ENCODE measurements at places on chromosomes 4 and X.
A peak's percentile ranks its signal among the peaks of the same experiment; 100 is the strongest.

- no peak for DNase-seq
These were observed 6.4 kb upstream of the SEPTIN11 start for GRCh38 chr4:76943129-76943620.

DNA sequence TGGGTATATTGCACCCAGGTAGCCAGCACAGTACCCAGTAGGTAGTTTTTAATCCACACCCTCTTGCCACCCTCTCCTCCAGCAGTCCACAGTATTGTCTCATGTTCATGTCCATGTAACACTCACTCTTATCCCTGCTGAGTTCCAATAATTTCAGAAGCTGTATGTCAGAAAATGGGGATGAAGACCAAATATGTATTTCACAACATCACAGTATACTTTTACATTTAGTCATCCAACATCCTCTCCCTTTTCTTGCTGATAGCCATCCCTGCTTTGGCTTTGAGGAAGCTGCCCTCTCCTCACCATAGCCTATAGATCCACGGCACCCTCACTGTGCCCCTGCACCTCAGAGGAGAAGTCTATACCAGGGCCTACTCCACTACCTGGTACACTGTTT, 126.0 kb upstream of the LDB2 start:
- no peak for DNase-seq

- no peak for DNase-seq
These were observed 175.6 kb downstream of the FBXO8 start for GRCh38 chr4:174107746-174108354.

DNA sequence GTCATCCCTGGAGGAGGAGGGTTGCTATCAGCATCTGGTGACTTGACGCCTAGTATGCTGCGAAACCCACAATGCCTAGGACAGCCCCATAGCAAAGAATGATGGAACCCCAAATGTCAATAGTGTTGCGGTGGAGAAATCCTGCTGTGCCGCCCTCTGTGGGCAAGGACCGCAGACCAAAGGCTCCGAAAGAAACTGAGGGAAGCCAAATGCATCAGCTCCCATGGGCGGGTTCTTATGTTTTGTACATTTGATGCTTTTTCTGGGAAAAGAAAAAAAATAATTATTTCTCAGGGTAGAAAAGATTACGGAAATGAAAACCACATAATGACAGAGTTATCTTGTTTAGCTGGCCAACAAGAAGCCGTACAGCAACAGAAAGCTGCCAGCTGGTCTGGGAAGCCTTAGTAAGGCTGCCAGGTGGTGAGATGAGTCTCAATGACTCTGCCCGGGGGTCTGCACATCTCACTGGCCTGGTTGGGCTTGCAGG, 95.0 kb upstream of the TBL1X start:
- peak; percentile 23 for DNase-seq

GRCh38 chr4:1285151-1285789, 4.4 kb upstream of the MAEA start:
- no peak for DNase-seq

DNA sequence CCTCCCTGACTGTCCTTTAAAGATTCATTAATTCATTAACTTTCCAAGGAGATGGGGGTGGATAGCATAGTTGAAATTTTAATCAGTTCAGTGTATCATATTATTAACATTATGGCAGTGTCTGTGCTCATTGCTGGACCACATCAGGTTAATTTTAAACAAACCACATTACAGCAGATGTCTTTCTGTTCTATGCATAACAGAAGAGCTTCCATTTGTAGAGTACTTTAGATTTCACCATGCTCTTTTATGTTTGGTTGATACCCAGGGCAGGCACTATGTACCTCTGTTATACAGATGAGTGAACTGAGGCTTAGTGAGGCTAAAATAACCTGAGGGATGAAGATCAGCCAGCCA, 41.1 kb downstream of the AFF2 start:
- no peak for DNase-seq
